ENCODE measurements at places on chromosomes 2 and 18.

DNA sequence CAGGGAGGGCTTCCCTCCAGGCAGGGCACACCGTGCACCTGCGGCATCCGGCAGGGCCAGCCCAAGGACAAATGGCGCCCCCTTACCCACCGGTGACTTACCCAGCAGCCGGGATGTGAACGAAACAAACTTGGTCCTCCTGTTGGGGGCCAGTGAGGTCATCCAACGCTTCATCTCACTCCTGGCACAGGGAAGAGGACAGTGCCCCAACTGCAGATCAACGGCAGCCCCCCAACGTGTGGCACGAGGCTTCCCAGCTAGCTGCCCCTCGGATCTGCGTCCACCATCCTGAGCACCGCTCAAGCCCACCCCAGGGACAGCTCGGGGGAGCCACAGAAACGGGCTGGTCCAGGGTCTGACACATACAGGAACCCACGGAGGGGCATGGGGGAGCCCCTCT lies 12.0 kb downstream of the SNORC start:
- no peak for DNase-seq

GRCh38 chr2:86603905-86604304 lies 19.8 kb downstream of the RNF103 start:
- DNase-seq = no peak

- DNase-seq = no peak
Observed at GRCh38 chr2:172373766-172374165, 53.6 kb upstream of the ITGA6 start.

GRCh38 chr2:208279236-208279635 lies 13.2 kb downstream of the PIKFYVE start:
- DNase-seq = no peak
